Spleen (tissue), 13 donors: ENCODE measurements at places on chromosomes 12 and 14. TPM values are rescaled to one million over a fixed set of nuclear protein-coding genes. Genes with fewer than 3 reads are reported as not detected.

The ZC2HC1C gene
- 2.4 TPM for polyA plus RNA-seq

- no peak for DNase-seq
Observed at GRCh38 chr12:53712059-53712643, 15.1 kb downstream of the CALCOCO1 start.

DNA sequence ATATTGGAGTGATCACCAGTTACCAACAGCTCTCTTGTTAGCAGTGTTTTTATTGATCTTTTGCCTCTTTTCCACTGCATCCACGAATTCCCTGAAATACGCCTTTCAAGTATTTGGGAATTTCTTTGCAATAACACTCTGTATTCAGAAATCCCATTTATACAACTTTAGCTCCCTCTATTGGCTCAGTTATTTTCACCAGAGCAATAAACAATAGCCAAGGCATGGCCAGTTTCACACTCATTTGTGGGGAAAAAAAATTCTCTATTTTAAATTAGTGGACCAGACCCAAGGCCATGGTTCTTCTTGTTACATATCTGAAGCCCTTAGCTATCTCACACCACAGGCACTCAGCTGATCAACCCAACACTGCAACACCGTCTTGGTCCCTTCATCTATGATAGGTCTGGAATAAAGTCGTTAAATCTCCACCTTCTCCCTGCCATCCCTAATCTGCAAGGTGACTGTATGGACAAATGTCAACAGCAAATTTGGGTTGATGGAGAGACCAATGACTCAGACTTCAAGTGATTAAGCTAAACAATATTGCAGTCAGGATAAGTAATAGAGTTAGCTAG, 92.4 kb upstream of the TMEM260 start:
- DNase-seq: no peak

GRCh38 chr12:45226021-45226420, 10.1 kb downstream of the ANO6 start:
- DNase-seq: no peak

The CD163L1 gene
- polyA plus RNA-seq: 14.5 TPM

The DTX1 gene
- polyA plus RNA-seq: 96.7 TPM

The SRRM4 gene
- under 0.01 TPM for polyA plus RNA-seq

DNA sequence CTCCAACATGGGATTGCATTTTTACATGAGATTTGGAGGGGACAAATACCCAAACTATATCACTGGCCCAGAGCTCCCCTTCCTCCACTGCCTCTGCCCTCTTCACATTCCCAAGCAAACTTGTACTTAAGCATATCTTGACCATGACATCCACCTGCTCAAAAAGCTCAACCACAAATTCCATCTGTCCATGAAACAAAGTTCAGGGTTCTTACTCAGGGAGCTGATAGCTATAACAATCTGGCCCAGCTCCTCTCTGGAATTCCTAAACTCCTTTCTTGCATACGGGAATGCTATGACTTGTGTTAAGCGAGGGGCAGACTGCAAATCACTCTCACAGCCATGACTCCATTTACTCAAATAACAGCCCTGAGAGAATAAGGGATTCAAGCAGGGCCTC, 152.1 kb downstream of the GALC start:
- DNase-seq: no peak

DNA sequence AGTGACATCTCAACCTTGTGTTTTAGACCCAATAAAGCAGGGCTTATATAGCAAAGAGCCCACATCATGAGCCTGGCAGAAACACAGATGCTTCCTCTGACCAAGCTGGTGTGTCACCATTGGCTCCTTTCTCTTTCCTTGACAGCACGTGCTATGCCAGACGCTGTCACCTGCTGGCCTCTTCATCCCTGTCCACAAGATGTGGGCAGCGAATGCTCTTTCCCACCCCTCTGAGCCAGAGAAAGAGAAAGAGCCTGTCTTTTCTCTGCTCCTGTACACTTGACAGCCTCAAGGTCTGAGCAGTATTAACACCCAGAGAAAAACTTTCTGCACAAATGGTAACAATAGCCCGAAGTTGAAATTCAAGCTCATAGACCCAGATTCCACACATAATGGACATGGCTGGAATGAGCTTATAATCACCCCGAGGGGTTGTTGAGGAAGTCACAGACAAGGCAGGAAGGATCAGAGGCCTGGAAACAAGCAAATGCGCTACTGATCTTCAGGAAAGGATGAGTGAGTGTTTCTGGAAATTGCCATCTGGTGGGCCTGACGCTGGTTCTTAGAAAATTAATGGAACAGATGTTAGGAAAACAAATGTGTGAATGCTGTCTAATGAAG, 8.9 kb downstream of the TGFB3 start:
- no peak for DNase-seq
